Gastrocnemius medialis (tissue), 4 donors: ENCODE measurements at places on chromosomes 6 and 20.

DNA sequence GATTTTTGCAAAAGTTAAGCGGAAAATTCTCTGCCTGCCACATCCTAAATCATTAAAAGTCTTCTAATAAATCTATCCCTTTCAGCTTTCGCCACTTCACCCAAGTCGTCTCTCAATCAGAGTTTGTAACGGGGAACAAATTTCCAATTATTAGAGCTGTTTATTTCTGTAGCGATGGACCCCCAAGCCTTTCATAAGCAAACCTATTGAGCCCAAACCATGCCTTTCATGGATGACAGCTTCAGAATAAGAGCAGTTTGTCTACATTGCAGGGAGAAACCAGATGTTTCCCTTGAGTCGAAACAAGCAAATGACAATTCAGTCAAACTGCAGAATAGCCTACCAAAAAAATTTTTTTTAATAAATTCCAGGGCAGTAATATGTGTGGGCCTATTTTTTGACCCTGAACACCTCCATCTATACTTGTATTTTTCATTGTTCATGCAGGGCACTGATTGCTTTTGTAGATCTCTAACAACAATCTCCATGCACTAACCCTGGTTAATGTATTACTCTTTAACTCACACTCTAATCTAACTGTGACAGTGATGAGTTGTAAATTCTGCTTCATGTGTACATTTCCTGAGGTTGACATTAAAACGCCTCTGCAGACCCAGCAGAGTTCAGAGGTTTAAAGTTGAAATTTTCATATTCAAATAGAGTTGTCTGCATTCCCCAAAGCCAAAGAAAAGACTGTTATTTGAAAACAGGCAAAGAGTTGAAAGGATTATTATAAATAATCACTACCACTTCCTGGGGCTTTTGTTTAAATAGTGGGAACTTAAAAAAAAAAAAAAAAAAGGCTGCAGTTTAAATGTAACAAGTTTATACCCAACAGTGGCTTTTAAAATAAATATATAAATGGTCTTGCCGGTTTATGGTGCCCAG lies 64.5 kb downstream of the ATP9A start:
- no peak overlapping the region for H3K4me3 ChIP-seq
- no peak overlapping the region for H3K27ac ChIP-seq
- no peaks in the 10 kb centered on the region for H3K36me3 ChIP-seq
- H3K27me3 ChIP-seq, result no peaks in the 10 kb centered on the region

DNA sequence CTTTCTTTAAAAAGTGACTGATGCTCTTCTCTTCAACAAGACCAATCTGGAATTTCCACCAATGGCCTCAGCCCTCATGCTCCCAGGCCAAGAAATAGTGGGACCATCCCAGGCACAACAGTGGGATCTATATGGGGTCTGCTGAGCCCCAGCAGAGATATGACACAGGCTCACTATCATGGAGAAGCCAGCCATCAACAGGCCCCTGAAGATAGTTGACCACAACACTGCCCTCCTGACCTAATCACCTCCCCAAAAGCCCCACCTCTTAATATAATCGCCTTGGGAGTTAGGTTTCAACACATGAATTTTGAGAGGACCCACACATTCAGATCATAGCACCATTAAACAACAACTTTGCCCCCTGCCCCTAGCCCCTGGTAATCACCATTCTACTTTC lies 16.8 kb upstream of the MCM3 start:
- DNase-seq, result no peak
- H3K4me3 ChIP-seq, result no peak overlapping the region
- H3K36me3 ChIP-seq, result no peaks in the 10 kb centered on the region
- no peak overlapping the region for H3K27ac ChIP-seq
- no peaks in the 10 kb centered on the region for H3K4me1 ChIP-seq

- peak overlapping the region; percentile 72 for H3K27ac ChIP-seq
- peak overlapping the region; percentile 69 for H3K4me3 ChIP-seq
- no peaks in the 10 kb centered on the region for H3K27me3 ChIP-seq
- no peak for DNase-seq
- no peaks in the 10 kb centered on the region for H3K36me3 ChIP-seq
Observed at GRCh38 chr20:32483351-32484224, 101.5 kb downstream of the NOL4L start.

GRCh38 chr6:27471365-27472115 lies 1.4 kb downstream of the ZNF184 start:
- no peak for DNase-seq
- no peaks in the 10 kb centered on the region for H3K36me3 ChIP-seq
- peaks cover 19% of the 10 kb centered on the region for H3K4me1 ChIP-seq
- H3K4me3 ChIP-seq, result peak overlapping the region; percentile 62
- H3K27ac ChIP-seq, result peak overlapping the region; percentile 96
- H3K27me3 ChIP-seq, result no peaks in the 10 kb centered on the region

DNA sequence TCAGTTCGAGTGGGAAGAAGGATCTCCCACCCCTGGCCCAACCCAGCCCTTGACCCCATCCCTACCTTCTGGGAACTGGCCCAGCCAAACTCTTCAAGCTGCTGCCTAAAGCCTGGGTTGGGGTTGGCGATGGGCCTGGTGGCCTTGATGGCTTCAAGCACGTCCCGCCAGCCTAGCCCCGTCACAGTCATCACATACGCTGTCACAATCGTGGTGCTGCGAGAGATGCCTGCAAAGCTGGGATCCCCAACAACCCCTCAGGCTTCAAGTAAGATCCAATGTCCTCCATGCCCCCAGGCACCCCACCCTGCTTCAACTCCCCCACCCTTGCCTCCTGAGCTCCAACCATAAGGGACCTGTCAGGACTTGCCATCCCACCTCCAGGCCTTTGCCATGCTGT lies 7.8 kb downstream of the DUSP15 start:
- H3K4me3 ChIP-seq, result no peak overlapping the region
- DNase-seq, result no peak
- no peak overlapping the region for H3K27ac ChIP-seq
- H3K36me3 ChIP-seq, result no peaks in the 10 kb centered on the region

GRCh38 chr20:18187020-18187419 lies 49.4 kb downstream of the KAT14 start:
- no peak for DNase-seq
- no peaks in the 10 kb centered on the region for H3K27me3 ChIP-seq
- H3K27ac ChIP-seq, result no peak overlapping the region
- no peaks in the 10 kb centered on the region for H3K4me1 ChIP-seq

DNA sequence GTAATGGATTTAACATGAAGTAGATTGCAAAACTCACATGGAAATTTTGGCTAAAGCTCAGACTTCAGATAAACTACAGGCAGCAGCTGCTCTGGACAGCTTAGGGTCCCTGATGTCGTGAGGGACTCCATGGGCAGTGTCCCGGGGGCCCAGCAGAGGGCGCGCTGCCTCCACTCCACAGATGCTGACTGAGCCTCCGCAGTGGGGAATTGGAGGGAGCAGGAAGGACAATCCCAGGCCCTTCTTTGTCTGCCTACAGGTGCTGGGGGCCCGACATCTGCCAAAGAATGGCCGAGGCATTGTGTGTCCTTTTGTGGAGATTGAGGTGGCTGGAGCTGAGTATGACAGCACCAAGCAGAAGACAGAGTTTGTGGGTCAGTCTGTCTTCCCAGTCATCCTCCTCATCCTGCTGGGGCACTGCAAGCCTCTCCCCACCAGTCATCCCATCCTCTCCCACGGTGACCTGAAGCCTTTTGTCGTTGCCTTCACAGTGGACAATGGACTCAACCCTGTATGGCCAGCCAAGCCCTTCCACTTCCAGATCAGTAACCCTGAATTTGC lies 35.9 kb downstream of the PLCG1 start:
- peaks cover 32% of the 10 kb centered on the region for H3K36me3 ChIP-seq
- no peaks in the 10 kb centered on the region for H3K27me3 ChIP-seq
- peaks cover 65% of the 10 kb centered on the region for H3K4me1 ChIP-seq
- no peak overlapping the region for H3K4me3 ChIP-seq
- peak overlapping the region; percentile 73 for H3K27ac ChIP-seq

DNA sequence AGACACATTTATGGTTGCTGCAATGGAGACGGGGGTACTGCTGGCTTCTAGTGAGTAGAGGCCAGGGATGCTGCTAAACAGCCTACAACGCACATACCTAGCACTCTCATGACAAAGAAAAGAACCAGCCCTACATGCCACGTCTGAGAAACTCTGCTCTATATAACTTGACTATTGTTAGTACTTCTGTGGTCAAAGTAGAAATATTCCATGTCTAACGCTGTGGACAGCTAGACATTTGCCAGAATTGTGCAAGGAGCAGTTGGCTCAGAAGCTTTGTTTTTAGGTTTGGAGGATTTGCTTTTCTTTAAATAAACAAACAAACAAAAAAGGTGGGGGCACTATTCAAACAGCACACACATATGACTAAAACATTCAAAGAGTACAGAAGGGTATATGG lies 20.5 kb downstream of the UBE2V1 start:
- no peaks in the 10 kb centered on the region for H3K27me3 ChIP-seq
- H3K4me1 ChIP-seq, result peaks cover 7% of the 10 kb centered on the region
- H3K27ac ChIP-seq, result peak overlapping the region; percentile 1
- H3K4me3 ChIP-seq, result no peak overlapping the region

DNA sequence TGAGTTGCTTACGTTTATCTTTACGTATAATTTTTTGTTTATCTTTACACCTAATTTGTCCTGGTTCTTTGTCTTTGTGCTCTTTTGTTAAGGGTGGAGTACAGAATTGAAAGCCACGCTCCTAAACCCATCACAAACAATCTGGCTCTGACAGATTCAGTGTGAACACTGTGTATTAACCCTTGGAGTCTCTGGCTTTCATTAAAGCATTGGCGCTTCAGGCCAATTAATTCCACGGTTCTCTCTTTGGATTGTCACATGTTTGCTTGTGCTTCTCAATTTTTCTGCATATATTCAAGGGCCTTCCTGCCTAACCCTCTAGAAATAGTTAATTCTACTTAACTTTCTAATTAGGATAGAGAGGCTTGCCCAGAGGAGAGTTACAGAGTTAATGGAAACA lies 38.6 kb downstream of the NKX2-4 start:
- H3K27me3 ChIP-seq, result no peaks in the 10 kb centered on the region
- no peak overlapping the region for H3K4me3 ChIP-seq
- H3K27ac ChIP-seq, result no peak overlapping the region
- no peaks in the 10 kb centered on the region for H3K36me3 ChIP-seq
- no peaks in the 10 kb centered on the region for H3K4me1 ChIP-seq

DNA sequence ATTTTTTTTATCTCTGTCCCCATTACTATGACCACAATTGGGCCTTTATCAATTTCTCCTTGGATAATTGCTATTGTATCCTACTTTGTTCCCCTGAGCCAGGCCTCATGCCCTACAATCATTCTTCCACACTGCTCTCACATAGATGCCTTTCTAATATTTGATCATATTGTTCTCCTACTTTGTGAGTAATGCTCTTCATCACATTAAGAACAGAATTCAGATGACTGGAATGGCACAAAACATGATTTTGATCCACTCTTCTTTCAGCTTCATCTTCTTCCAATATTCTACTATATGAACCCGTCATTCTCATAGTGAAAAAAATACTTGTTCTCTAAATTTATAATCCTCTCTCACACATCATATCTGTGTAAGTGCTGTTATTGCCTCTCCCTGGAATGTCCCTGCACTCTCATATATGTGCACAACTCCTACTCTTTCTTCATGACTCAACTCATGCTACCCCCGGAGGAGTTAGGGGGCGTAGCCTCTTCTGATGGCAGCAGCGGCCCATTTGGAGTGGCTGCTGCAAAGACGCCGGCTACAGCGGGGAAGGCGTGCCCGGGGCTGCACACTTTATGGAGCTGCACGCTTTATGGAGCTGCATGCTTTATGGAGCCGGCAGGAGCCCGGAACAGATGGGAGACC lies 25.3 kb upstream of the HACE1 start:
- H3K36me3 ChIP-seq, result no peaks in the 10 kb centered on the region
- no peaks in the 10 kb centered on the region for H3K4me1 ChIP-seq
- H3K4me3 ChIP-seq, result no peak overlapping the region
- no peak overlapping the region for H3K27ac ChIP-seq

DNA sequence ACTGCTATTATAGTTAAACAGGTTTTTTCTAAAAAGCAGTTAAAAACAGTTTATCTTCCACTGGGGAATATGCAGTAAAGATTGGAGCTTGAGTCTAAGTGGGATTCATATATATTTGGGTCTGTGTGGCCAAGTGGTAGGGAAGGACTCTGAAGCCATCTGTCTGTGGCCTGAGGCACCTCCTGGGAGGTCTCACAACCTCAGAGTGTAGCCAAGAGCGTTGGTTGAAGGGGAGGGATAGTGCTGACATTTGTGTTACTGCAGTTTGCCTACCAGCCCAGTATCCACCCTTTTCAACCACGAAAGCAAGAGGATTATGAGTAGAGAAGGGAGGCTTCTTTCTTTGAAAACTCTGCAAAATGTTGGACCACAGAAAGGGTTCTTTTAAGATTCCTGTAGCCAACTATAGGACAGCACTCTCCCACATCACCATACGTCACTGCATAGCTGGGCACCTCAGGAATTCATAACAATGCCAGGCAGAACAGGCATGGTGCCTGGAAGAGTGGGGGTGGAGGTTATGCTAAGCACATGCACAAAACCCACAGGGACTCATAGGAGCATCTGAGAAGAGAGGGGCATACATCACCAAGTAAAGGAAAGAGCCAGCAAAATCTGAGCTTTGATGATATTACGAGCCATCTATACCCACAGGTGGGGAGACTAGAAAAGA lies 90.5 kb upstream of the HEY2 start:
- H3K27me3 ChIP-seq, result no peaks in the 10 kb centered on the region
- DNase-seq, result no peak
- H3K4me3 ChIP-seq, result no peak overlapping the region
- no peaks in the 10 kb centered on the region for H3K4me1 ChIP-seq

GRCh38 chr6:155807243-155807642 lies 351.6 kb upstream of the NOX3 start:
- H3K4me1 ChIP-seq, result no peaks in the 10 kb centered on the region
- no peak for DNase-seq
- no peaks in the 10 kb centered on the region for H3K27me3 ChIP-seq
- H3K36me3 ChIP-seq, result no peaks in the 10 kb centered on the region

DNA sequence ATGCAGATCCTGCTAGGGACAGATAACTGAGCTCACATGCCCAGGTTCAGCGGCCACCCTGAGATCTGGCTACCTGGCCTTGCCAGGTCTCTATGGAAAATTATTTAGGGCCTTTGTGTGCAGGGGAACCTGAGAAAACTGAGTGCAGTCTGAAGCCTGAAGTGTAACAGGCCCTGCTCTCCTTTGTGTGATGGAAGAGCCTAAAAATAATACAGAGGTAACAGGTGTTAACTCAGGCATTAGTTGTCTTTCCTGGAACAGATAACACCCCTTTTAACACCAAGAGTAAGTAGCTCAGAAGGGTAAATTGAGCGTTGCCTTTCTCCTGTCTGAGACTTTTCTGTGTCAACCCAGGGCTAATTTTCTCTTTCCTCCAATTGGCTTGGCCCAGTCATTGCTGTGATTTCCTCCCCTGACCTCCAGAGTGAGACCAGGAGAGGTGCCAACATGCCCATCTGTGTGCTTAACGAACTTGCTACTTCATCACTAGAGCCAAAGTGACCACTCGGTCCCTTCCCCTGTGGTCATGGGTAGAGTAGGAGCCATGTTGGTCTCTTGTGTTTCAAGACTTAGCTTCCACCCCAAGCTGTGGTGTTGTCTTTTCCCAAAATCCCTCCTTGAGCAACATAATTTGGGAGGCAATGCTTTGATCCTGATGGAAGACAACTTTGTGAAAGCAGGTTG lies 304.4 kb upstream of the JAG1 start:
- no peak overlapping the region for H3K4me3 ChIP-seq
- peak overlapping the region; percentile 88 for H3K27ac ChIP-seq
- peaks cover 48% of the 10 kb centered on the region for H3K4me1 ChIP-seq
- no peaks in the 10 kb centered on the region for H3K27me3 ChIP-seq
- no peaks in the 10 kb centered on the region for H3K36me3 ChIP-seq
